ENCODE measurements at places on chromosomes 11 and 22.

DNA sequence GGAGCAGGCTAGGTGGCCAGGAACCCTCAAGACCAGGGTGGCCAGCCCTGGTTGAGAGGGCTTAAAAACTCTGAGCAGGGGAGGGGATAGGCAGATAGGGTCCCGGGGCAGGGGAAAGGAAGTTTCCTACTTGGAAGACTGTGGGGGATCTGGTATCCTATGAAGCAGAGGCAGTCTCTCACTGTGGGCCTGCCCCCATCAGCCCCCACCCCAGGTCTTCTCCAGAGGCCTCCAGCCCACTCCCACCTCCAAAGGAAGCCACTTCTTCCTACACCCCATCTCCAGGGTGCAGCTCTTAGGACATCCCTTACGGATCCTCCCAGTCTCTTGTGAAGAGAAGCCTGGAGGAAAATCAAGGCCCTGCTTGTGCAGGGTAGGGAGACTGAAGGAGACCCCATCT is 16.3 kb downstream of the SCN4B start:
- no peaks in the 10 kb centered on the region for H3K4me1 ChIP-seq
- H3K4me3 ChIP-seq = no peak overlapping the region
- H3K27me3 ChIP-seq = no peaks in the 10 kb centered on the region
- DNase-seq = no peak

DNA sequence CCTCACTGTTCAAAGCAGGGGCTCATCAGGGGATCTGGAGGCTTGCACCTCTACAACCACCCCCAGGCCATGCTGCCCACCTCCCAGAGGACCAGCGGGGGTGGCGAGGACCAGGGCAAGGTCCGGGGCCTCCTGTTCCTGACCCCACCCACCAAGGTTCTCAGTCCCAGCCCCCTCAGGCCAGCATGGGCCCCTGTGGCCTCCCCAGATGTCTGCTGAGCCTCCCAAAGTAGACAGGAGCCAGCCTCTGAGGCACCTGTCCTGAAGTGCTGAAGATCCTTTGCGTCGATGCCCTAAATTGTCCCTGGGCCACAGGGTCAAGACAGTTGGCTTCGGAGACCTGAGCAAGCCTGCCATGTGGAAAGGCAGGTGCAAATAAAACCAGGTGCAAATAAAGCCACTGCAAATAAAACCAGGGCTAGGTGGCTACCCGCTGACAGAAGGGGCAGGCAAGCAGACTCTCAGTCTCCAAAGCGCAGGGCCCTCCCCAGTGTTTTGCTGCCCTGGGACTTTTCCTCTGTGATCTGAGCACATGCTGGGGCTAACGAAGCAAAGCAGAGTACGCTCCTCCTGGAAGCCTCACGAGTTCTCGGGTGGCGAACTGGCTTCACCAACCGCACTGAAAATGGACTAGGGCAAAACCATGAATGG is 22.4 kb upstream of the ARFGAP3 start:
- no peak overlapping the region for H3K4me3 ChIP-seq
- no peak for DNase-seq
- no peaks in the 10 kb centered on the region for H3K4me1 ChIP-seq
- no peak overlapping the region for H3K27ac ChIP-seq
- peaks cover 60% of the 10 kb centered on the region for H3K36me3 ChIP-seq

DNA sequence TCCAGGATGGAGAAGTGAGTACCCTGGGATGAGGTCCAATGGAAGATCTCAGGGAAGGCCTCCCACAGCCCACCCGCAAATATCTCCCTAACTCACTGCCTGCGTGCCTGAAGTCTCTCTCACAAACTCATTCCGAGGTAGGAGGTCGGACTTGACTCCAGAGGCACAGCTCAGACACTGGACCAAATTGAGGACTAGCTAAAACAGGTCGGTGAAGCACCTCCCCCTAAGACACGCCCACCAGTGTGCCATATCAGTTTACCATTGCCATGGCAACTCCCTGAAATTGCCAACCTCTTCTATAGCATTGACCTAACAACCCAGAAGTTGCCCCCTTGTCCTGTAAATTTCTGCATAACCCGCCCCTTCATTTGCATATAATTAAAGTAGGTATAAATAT is 17.5 kb downstream of the RPL3 start:
- no peaks in the 10 kb centered on the region for H3K36me3 ChIP-seq
- H3K4me1 ChIP-seq = peaks cover 24% of the 10 kb centered on the region
- H3K27me3 ChIP-seq = peaks cover 45% of the 10 kb centered on the region
- DNase-seq = no peak
- H3K4me3 ChIP-seq = no peak overlapping the region
- H3K27ac ChIP-seq = no peak overlapping the region

DNA sequence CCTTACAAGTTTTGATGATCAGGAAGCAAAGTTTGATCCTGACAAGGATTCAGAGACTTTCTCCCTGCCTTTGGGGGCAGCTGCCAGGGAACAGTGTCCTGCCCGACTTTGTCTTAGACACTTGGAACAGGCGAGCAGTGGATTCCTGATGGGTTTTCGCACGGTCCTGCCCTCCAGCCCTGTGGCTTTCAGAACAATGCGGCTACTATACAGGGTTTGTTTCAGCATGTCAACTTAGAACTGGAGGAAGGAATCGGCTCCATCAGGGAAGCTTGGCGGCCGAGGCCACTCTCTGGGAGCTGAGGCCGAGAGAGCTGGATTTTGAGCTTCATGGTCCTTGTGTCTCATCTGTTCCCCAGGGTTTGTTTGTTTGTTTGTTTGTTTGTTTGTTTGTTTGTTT is 11.5 kb downstream of the ANO1 start:
- H3K4me3 ChIP-seq = no peak overlapping the region
- peaks cover 3% of the 10 kb centered on the region for H3K4me1 ChIP-seq
- H3K27ac ChIP-seq = no peak overlapping the region
- H3K36me3 ChIP-seq = no peaks in the 10 kb centered on the region
- peaks cover 10% of the 10 kb centered on the region for H3K27me3 ChIP-seq

DNA sequence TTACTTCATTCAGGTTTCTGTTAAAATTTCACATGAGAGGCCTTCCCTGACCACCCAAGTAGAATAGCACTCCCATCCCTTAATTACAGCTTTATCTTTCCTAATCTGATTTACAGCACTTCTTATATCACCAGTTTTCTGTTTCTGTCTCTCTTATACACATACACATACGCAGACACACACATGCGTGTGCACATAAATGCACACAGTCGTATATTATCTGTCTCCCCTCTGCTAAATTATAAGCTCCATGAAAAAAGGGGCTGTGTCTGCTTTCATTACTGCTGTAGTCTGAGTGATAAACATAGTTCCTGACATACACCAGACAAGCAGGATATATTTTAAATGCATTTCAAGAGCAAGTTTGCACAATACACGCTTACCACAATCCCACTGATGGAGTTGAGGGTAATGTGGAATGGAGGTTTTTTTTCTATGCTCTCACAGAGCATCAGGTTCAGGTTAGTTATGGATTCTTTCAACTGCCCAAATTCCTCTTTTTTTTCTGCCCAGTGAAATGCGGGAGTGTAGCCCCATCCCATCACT is 13.7 kb upstream of the TOP3B start:
- DNase-seq = no peak
- no peaks in the 10 kb centered on the region for H3K4me1 ChIP-seq
- H3K27me3 ChIP-seq = no peaks in the 10 kb centered on the region
- no peak overlapping the region for H3K27ac ChIP-seq
- no peak overlapping the region for H3K4me3 ChIP-seq
